CD4-positive, alpha-beta T cell treated with Interferon alpha-2 for 1 hour (primary cell): ENCODE measurements at places on chromosomes 5 and 9.
A peak's percentile ranks its signal among the peaks of the same experiment; 100 is the strongest.

GRCh38 chr5:79119486-79119885, 7.9 kb downstream of the BHMT start:
- no peak for DNase-seq

DNA sequence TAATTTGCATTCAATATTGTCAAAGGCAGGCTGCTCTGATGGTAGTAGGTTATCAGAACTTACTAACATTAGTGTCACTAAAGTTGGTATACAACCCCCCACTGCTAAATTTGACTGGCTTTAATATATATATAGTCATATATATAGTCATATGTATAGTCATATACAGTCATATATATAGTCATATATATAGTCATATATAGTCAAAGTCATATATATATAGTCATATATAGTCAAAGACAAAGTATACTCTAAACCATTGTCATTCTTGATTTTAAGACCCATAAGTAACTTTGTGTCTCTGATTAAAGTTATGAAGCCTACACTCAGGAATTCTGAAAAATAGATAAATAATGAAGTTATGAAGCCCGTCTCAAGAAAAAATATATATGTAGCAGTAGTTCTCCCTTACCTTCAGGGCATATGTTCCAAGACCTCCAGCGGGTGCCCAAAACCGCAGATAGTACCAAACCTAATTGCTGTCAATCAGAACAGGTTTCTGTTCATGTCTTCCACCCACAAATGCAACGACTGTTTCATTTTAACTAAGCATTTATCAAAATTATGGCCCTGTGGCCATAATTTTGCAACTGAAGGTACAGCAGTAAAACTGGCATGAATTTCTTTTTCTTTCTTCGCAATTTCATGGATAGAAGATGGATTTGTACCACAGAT, 40.1 kb downstream of the TRPM6 start:
- DNase-seq: no peak

GRCh38 chr5:94191604-94192003, 426.8 kb downstream of the KIAA0825 start:
- DNase-seq: no peak

DNA sequence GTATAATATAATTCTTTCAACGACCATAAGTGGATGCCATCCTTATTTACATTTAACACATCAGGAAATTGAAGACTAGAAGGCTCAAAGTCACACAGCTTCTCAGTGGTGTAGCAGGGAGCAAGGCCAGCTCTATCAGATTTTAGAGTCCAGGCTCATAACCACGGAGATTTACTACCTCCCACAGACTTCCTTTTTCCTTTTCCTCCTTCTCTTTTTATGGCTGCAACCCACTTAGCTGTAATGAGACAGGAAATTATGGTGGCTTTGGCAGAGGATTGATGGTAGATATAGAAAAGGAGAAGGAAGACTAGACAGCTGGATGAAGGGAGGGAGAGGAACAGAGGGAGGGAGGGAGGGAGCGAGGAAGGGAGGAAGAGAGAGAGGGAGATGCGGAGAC, 47.4 kb downstream of the SPEF2 start:
- no peak for DNase-seq

DNA sequence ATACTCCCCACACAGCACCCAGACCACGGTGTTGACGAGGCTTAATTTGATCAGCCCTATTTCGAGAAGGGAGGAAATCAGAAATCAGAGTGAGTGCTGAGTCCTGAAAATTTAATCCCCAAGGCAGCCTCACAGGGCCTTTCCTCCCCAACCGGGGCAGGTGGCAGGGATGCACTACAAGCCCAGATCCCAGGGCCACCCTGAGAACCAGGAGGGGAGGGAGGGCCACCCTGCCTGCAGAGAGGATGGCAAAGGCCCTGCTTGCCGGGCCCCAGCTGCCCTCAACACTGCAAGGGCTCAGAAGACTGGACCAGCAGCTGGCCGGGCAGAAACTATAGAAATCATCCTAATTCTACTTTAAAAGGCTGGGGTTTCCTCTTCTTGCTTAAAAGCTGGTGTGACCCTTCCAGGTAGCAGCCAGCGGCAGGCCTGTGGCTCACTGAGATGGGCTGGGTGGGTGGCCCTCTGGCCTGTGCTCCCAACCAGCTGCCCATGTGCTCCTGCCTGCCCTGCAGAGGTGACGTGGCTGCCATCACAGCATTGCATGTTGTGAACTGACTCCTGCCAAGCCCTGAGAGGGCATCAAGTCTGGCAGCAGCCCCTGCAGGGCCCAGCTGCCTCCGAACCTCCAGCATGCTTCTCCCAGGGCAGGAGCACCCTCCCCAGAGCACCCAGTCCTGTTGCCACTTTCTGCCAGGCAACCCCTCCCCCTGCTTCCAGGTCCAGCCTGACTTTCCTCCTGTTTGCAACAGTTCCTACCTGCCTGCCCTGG, 122.8 kb downstream of the ADAMTS2 start:
- no peak for DNase-seq

DNA sequence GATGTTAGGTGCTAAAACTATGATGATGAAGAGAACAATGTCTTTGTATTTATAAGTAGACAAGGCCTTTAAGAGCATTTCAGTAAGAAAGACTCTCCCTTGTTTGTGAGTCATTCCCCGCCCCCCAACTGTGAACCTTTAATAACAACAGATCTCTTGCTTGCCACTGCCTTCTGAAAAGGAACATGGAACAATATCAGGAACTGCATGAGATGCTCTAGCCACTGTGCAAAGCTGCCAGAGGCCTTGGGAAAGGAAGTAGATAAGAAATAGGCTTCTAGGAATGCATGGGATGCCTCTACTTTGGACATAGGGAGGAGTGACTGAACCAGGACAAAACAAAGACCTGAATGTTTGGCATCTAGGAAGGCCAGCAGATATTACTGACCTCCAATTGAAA, 296.1 kb upstream of the MPDZ start:
- DNase-seq: no peak

- peak; percentile 52 for DNase-seq
Observed at GRCh38 chr5:109688630-109688969, 1.1 kb upstream of the MAN2A1 start.

- DNase-seq: no peak
Observed at GRCh38 chr5:153211076-153211475, 279.4 kb upstream of the GRIA1 start.

- DNase-seq: no peak
Observed at GRCh38 chr9:136717399-136717798, 5.0 kb downstream of the DIPK1B start.

DNA sequence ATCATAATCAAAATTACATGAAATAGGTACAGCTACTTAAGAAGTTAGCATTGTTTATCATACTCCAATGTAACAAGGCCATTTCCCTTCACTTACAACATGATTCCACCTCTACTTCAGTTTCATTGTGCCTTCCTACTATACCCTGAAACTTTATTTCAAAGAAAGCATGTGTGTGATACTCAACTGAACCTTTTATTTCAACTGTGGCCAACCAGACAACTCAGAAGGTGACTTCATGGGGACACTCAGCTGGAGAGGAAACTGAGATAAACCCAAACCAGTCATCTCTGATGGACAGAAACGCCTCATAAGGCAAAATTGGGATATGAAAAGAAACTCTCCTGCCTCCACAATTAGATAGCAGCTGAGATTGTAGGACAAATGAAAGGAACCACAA, 5.9 kb upstream of the TTC23L start:
- DNase-seq: no peak

GRCh38 chr9:111877420-111877819, 19.2 kb upstream of the UGCG start:
- DNase-seq: no peak

- DNase-seq: no peak
Observed at GRCh38 chr5:107518190-107518589, 152.5 kb downstream of the EFNA5 start.

- DNase-seq: no peak
Observed at GRCh38 chr5:11468334-11469039, 435.8 kb downstream of the CTNND2 start.

DNA sequence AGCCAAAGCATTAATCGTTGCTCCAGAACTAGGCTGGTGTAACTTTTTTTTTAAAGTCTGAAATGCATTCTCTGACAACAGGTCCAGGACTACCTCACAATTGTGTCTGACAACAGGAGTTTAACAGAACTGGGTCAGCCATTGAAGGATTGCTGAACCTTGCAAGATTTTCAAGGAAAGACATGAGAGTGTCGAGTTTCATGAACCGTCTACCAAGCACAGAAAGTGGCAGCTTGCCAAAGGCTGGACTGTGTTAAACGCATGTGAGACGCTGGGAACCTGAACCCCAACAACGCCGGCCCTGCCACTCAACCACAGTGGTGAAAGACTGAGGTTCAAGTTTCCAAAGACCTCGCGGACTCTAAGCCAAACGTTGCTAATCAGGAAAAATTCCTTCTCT, 79.1 kb downstream of the LHFPL2 start:
- no peak for DNase-seq

GRCh38 chr5:148811756-148812155, 14.7 kb upstream of the ADRB2 start:
- DNase-seq: no peak

GRCh38 chr5:32628049-32628844, 42.9 kb downstream of the SUB1 start:
- no peak for DNase-seq

DNA sequence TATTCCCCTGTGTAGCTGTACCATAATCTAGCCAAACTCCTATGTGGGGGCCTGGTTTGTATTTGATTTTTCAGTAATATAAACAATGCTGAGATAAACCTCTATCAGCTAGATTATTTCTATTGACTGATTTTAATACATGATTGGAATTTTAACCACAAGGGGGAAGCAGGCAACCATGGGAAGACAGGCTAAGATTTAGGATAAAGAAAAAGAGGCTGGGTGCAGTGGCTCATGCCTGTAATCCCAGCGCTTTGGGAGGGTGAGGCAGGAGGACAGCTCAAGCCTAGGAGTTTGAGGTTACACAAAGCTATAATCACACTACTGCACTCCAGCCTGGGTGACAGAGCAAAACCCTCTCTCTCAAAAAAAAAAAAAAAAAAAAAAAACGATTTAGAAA, 18.1 kb upstream of the GPX3 start:
- no peak for DNase-seq

DNA sequence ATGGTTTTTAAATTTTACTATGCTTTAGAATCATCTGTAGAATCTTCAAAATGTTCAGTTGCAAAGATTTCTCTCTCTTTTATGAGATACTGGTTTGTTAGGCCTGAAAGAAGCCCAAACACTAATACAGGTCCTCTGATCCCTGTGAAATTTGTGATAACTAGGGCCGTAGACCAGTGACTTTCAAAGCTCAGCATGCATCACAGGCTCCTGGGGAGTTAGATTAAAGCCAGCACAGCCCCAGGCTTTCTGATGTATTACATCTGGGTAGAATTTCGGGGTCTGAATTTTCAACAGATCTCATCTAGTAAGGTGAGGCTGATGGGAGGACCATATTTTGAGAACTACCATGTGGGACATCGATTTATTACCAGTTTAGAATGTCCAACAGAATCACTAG, 194.1 kb upstream of the PTPRD start:
- no peak for DNase-seq

DNA sequence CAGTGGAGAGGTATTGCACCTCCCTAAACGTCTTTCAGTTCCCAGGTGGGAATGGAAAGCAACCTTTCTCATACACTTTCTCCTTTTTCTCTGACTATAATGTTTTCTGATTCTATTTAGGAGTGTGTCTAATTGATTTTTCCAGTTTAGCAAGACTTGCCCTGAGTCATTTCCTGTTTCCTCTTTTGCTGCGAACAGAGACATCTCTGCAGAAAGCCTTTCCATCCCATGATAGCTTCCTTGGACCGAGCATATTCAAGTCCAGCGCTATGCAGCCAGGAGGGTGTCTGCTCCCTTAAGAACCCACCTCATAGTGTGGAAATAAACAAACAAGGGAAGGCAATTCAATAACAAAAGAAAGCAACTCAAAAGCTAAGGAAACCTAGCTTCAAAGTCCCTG, 60.0 kb upstream of the CDH6 start:
- DNase-seq: no peak

DNA sequence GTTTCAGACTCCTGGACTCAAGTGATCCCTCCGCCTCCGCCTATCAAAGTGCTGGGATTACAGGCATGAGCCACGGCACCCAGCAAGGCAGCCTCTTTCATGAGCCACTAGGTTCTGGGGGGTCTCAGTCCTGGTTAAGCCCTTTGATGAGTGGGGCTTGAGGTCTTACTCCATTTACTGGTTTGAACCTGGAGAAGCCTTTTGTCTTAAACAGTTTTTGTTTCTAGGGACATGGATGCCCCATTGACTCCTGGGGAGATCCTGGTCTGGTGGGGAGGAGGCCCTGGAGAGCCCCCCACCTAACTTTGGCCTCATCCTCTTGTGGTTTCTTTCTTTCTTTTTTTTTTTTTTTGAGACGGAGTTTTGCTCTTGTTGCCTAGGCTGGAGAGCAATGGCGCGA, 6.7 kb downstream of the PRRC2B start:
- no peak for DNase-seq

- DNase-seq: no peak
Observed at GRCh38 chr5:34455098-34455497, 201.0 kb upstream of the RAI14 start.

DNA sequence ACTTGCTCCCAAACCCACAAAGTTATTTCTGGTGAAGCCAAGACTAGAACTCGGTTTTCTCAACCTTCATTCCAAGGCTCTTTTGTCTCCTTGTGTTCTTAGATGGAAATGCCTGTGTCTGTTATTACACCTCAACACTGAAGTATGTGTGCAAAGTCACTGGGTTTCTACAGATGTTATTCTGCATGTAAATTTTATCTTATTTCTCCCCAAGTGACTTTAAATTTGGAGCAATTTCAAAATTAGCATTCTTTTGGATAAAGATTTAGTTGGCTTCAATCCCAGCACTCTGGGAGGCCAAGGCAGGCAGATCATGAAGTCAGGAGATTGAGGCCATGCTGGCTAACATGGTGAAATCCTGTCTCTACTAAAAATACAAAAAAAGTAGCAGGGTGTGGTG, 104.4 kb upstream of the GNA14 start:
- no peak for DNase-seq

GRCh38 chr5:93385655-93386054, 195.4 kb downstream of the NR2F1-AS1 start:
- no peak for DNase-seq

GRCh38 chr5:84381502-84382362, 2.9 kb downstream of the EDIL3 start:
- no peak for DNase-seq

DNA sequence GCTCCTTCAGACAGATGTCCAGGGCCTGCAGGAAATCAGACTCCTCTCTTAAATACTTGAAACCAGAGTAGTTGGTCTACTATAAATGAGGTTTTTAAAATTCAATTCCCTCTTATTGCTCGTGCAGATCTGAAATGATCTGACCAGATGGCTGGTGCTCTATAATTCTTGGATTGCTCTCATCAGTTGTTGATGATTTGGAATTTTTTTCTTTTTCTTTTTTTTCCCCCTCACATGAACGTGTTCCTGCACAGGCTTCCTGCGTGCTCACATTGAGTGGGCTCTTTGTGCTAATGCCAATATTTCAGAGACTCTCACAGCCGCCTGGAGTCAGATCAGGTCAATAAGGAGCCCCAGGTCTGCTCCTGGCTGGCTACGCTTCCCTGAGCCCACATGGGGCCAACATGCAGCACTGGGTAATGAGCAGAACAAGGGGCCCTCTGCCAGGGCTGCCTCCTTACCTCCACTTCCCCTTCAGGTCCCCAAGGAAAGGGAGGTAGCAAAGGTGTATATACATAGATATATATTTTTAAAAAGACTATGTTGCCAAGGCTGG, 82.0 kb downstream of the SIL1 start:
- DNase-seq: no peak

GRCh38 chr9:118596374-118597015, 772.7 kb downstream of the BRINP1 start:
- DNase-seq: no peak

- DNase-seq: no peak
Observed at GRCh38 chr9:22142671-22143070, 133.6 kb upstream of the CDKN2B start.

GRCh38 chr5:61217214-61217613, 54.9 kb upstream of the SMIM15 start:
- DNase-seq: no peak
